ENCODE measurements at places on chromosomes 4 and X. TPM values are rescaled to one million over a fixed set of nuclear protein-coding genes. Genes with fewer than 3 reads are reported as not detected.

- no peak for DNase-seq
Measured at GRCh38 chr4:184812651-184813181, 13.1 kb downstream of the ACSL1 start.

GRCh38 chr4:45931154-45931553 is 192.7 kb downstream of the GABRG1 start:
- DNase-seq: no peak

DNA sequence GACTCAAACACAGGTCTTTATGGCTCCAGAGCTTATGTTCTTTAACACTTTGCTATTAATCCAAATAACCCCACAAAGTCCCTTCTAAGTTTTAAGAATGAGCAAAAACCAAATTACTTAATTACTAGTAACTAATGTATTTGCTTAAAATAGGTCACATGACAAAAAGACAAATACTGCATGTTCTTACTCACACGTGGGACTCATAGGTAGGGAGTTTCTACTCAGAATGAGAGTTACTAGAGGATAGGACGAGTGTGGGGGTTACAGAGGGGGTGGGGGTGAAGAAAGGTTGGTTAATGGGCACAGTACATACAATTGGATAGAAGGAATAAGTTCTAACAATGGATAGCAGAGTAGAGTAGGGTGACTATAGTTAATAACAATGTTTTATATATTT is 5.8 kb downstream of the RPS6KA3 start:
- DNase-seq: no peak

DNA sequence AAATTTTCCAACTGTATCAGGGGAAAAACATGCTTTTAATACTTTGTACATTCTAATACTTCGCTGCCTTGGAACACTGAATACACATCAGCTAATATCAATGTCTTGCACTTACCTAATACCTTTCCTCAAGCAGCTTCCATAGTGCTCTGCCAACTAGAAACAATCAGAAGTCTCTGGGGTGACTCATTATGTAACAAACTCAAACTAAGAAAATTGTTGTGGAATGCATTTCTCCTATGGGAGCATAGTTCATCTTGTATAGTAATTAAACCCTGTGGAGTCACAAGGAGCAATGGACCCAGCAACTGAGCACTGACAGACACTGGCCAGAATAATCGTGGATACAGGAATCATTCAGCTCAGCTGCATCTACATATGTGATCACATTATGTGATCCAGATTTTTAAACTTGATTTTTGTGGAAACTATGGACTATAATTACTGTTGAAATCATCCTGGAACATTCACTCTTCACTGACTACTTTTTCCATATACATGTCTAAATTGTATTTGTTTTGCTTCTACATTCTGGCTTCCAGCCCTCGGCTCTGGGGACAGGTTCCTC is 496.9 kb downstream of the TMA16 start:
- DNase-seq: no peak

GRCh38 chr4:7074426-7074825 is 6.6 kb upstream of the GRPEL1 start:
- no peak for DNase-seq

DNA sequence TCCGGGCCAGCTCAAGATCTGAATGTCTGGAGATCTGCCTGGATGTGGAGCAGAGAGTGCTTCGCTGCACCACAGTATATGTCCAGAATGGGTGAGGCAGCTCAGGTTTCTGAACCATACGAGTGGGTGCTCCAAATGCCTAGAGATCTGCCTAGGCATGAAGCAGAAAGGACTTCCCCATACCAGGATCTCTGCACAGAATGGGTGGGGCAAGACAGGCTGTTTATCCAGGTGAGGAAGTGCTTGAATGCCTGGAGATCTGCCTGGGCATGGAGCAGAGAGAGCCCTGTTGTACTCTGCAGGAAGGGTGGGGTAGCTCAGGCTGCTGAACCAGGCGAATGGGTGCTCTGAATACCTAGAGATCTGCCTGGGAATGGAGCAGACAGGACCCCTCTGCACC is 45.4 kb upstream of the MAGEC2 start:
- no peak for DNase-seq

DNA sequence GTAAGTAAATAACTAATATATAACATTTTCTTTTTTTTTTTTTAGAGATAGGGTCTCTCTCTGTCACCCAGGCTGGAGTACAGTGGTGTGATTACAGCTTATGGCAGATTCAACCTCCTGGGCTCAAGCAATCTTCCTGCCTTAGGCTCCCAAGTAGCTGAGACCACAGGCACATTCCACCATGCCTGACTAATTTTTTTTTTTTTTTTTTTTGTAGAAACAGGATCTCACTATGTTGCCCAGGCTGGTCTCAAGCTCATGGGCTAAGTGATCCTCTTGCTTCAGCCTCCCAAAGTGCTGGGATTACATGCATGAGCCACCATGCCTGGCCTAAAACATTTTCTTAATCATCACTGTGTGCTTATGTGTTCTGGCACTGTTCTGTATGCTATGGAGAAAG is 32.8 kb downstream of the MGARP start:
- DNase-seq: no peak

- no peak for DNase-seq
Measured at GRCh38 chr4:86961605-86962295, 26.9 kb downstream of the AFF1 start.

DNA sequence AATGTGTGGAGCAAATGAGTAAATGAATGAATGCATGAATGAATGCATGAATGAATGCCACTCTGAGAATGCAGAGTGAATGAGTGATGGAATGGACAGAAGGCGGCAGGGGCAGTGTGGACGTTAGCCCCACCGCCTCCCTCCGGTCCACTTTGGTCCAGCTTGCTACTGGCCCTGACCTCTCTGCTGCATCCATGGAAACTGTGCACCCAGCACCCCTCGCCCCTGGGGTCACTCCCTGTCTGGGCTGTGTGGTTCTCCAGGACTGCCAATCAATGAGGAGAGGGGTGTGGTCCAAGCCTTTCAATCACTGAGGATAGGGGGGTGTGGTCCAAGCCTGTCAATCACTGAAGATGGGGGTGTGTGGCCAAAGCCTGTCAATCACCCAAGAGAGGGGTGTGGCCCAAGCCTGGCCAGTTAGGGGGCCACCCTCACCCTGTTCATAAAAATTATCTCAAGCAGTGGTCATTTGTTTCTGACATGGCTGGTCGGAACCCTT is 39.2 kb upstream of the ASMTL start:
- no peak for DNase-seq

FGD1 gene
- total RNA-seq: 2.6 TPM

XAGE1A gene
- total RNA-seq: not detected

TKTL1 gene
- 0.16 TPM for total RNA-seq

PAPSS1 gene
- total RNA-seq: 44.2 TPM

TNMD gene
- 1.3 TPM for total RNA-seq

All from breast epithelium (tissue), 4 donors.